ENCODE measurements at places on chromosomes 12 and 14.

GRCh38 chr14:63203618-63204406 lies 431 bp upstream of the RHOJ start:
- no peak for DNase-seq

DNA sequence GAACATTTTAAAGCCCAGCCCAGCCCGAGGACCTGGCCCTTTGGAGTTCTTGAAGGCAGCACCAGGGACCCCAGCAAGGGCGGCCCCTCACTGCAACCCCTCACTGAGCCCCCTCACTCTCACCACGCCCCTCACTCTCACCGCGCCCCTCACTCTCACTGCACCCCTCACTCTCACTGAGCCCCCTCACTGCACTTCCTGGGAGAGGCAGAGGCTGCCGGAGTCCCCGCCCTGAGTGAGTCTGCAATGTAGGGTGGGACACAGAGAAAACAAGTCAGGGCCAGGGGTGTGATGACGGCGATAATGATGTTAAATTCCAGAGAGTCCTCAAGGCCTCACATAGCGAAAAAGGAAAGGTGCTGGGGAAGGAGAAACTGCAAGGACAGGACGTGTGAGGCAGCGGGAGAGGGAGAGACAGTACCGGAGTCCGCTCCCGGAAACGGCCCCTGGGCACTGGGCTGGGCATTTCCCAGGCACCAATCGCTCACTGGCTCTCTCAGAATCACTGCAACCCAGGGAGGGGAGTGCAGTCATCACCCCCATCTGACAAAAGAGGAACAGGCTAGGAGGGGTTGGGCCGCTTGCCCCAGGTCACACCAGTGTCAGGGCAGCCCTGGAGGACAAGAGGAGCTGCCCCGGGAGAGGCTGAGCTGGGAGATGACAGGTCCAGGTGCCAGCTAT lies 24.9 kb downstream of the CCDC88C start:
- DNase-seq = no peak

DNA sequence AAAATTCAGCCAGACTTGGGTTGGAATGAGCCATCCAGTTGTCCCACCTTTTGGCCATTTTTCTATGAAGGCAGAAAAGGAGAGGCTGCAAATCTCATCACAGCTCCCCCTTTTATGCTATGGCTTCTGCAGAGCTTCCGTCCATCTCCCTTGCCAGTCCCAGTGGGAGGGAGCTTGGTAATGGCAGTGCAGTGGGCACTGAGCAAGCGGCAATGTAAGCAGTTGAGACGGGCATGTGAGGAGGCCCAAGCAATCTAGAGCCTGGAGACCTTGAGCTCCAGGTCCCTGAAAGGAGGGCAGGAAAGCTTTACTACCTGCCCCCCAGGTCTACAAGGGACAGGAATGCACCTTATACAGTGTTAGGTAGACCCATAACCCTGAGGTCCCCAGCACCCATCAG lies 73.1 kb downstream of the CRACR2A start:
- no peak for DNase-seq

DNA sequence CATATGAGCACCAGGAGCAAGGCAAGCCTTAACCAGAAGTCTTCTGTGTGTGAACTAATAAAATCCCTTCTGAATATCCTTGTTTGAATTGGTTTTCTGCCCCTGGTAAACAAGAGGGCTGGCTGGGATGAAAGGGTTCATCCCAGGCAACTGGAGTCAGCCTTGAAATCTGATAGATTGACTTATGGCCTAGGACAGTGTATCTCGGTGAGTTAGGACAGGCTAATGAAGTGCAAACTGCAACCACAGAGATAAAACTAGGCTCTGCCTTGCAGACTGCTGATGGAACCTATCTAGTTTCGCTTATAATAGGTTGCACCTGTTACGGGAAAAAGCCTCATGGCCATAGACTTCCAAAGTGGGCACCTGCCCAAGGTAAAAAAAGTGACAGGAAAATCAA lies 451.9 kb upstream of the NOVA1 start:
- DNase-seq = no peak

- no peak for DNase-seq
Observed at GRCh38 chr12:26219736-26220135, 24.4 kb downstream of the SSPN start.

DNA sequence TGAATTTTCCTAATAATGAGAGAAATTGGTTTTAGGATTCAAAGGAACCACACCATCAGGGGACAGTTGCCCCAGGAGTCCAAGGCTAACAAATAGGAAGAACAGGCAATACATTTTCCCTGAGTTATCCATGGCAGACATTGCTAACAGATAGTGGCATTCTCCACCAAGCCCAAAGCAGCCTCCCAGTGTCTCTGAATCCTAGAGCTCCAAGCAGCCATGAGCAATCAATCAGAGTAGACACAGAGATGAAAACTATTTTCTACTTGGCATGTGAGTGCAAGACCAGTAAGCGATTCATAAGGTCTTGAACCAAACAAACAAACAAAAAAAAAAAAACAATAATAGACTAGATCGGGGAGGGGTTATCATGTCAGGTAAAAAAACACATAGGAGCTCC lies 515.7 kb downstream of the MED13L start:
- DNase-seq = no peak

GRCh38 chr12:52120951-52121823 lies 41.7 kb downstream of the SMIM41 start:
- no peak for DNase-seq

DNA sequence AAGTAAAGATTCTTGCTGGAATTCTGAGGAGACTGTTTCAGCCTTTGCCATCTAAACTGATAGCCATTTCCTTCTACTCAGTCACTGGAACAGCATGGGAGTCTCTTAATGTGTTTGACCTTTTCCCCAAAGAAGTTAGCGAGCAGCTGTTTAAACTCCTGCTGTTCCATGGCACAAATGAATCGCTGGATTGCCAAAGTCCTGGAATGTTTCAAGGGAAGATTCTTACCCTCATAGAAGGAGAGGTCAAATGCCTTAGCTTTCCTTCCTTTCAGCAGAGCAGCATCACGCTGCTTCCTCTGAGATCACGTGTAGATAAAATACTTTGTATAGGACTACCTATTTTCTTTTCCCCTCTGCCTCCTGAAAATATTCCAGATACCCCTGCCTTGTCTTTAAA lies 10.5 kb upstream of the NR2C1 start:
- DNase-seq = no peak

GRCh38 chr12:57319678-57320469 lies 68.9 kb upstream of the STAC3 start:
- DNase-seq = no peak

DNA sequence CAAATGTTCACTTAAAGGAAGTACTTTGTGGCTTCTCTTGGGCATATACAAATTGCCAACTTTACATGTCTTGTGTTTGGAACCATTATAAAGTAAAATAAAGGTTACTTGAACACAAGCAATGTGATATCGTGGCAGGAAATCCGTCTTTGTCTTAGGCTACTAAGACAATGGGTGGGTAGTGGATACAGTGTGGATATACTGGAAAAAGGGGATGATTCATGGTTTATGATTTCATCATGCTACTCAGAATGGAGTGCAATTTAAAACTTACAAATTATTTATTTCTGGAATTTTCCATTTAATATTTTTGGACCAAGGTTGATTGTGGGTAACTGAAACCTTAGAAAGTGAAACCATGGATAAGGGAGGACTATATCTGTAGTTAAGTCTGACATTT lies 48.4 kb downstream of the MYRFL start:
- no peak for DNase-seq

- DNase-seq = no peak
Observed at GRCh38 chr14:43161477-43161876, 1345.6 kb downstream of the FSCB start.

GRCh38 chr12:8829125-8829518 lies 6.7 kb downstream of the A2ML1 start:
- DNase-seq = no peak

DNA sequence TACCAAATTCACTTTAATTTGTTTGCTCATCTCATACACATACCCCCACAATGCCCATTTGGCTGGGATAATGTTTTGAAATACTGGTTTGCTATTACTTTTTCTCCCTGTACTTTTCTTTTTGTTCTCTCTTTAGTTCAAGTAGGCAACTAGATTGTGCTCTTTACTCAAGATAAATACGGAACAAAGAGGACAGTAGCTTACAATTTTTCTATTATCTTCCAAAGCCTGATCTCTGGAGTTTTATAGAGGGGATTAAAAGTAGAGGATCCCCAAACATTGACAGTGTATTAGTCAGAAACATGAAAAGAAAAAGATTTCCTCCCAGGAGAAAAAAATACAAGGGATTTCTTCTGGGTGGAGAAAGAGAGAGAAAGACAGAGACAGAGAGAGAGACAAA lies 102.1 kb upstream of the FSCB start:
- no peak for DNase-seq

- DNase-seq = no peak
Observed at GRCh38 chr12:122669397-122670070, 33.6 kb downstream of the HCAR2 start.

DNA sequence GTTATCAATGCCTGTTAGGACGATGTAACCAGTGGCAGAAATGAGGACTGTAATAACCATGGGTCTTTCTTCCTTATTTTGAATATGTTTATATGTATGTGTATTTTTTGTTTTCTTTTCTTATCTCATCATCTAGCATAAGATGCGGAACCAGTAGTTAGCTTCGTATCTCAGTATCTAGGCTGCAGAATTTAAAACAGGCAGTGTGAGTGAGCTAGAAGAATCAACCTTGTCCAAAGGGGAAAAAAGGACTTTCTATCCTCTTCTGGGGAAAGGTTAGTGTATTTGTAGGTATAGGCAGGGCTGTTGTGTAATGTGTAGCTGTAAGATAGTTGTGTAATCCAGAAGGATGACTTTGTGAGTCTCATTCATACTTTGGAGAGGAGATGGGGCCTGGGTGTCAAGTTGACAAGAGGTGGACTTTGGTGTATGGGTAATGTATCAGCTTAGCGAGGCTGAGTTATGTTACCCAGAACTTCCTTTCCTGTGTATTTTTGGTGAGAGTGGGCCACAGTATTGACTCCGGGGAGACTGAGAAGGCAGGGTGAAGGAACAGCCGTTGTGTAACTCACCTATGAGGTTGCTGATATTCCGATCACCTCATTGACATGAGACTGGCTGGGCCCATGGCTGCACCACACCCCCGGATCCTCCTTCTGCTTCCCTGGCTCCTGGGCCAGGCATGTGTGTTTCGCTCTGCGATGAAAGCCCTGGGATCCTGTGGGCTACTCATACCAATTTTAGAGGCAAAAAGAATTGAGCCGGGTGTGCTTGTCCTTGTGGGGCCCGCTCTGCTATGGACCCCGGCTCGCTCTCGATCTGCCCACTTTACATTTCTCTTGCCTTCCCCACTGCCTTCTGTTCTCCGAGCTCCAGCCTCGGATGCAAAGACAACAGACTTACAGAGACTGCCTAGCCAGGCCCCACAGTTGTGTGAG lies 24.3 kb downstream of the DLK1 start:
- DNase-seq = no peak

DNA sequence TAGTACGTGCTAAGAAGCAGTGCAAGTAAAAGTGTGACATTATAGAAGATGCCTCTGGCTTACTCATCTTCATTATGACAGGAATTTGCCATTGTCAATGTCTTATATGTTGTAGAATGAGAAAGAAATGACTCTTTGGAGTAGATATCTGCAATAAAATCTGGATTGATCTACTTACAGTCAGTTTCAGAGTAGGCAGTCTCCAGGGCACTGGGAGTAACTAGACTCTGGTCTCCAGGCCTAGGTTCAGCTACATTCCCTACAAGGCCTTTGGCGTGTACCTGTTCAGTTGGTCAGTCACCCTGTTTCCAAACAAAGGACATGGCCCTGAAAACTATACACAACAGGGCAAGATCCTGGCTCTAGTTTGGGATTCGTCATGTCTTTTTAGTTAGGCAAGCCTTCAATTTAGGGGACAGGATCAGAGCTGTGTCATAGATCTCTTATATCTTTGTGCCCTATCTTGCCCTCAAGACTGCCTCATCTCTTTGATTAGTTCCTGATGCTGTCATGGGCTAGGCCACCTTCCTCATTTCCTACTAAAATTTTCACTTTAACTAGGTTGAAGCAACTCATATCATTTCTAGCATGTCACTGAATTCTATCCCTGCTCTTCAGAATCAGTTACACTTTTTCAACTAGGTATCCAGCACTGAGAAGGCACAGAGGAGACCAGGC lies 410.0 kb downstream of the RAD51B start:
- no peak for DNase-seq

DNA sequence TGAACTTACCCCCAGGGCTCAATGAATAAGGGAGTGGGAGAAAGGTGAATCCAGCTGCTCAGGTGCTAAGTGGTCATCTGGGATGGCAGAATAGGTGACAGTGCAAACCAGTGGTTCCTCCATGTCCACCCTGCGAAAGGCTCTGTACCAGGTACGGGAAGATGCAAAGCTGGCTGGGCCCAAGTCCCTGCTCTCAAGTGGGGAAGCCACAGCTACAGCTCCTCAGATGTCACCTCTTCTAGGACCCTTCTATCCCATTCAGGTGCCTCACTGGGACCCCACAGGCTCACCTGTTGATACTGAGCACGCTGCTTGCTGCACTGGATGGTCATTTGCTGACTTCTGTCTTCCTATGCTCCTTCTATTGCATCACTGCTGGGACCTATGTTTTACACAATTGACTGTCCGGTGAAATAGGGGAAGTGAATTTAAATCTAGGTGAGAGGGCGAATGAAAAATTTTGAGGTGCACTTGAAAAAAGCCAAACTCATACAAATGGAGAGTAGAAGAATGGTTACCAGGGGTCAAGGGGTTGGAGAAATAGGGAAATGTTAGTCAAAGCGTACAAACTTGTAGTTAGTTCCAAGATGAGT lies 20.3 kb upstream of the PPP4R4 start:
- DNase-seq = no peak

DNA sequence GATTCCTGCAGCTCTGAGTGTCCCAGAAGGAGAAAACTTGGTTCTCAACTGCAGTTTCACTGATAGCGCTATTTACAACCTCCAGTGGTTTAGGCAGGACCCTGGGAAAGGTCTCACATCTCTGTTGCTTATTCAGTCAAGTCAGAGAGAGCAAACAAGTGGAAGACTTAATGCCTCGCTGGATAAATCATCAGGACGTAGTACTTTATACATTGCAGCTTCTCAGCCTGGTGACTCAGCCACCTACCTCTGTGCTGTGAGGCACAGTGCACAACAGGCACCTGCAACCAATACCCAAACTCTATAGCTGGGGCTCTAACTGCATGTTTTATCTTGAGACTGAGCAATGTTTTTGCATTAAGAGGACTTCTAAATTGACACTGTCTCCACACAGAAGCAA lies 379.2 kb upstream of the OR4E1 start:
- no peak for DNase-seq

DNA sequence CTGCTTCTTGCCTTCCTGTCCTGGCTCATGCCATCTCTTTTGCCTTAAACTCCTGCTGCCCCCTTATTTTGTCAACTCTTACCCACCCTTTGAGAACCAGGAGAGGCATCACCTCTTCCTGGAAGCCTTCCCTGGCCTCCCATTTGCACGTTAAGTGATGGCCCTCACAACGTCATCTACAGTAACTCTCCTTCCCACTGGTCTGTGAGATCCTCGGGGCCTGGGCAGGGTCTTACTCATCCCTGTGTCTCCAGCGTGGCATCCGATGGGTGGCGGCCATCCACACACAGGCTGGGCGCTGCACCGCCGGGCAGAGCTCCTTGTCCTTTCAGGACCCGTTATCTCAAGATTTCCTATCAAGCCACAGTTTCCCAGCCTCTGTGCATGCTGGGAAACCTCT lies 16.8 kb upstream of the CACNA2D4 start:
- DNase-seq = no peak

- DNase-seq = no peak
Observed at GRCh38 chr12:109652233-109652976, 61.2 kb upstream of the FAM222A start.

- no peak for DNase-seq
Observed at GRCh38 chr12:108772891-108773797, 41.8 kb upstream of the CORO1C start.
